Iris pigment epithelial cell (primary cell): ENCODE measurements at places on chromosomes 13 and 19.
A peak's percentile ranks its signal among the peaks of the same experiment; 100 is the strongest.

GRCh38 chr13:20566468-20566897 lies 474 bp upstream of the IFT88 start:
- peak; percentile 81 for DNase-seq

DNA sequence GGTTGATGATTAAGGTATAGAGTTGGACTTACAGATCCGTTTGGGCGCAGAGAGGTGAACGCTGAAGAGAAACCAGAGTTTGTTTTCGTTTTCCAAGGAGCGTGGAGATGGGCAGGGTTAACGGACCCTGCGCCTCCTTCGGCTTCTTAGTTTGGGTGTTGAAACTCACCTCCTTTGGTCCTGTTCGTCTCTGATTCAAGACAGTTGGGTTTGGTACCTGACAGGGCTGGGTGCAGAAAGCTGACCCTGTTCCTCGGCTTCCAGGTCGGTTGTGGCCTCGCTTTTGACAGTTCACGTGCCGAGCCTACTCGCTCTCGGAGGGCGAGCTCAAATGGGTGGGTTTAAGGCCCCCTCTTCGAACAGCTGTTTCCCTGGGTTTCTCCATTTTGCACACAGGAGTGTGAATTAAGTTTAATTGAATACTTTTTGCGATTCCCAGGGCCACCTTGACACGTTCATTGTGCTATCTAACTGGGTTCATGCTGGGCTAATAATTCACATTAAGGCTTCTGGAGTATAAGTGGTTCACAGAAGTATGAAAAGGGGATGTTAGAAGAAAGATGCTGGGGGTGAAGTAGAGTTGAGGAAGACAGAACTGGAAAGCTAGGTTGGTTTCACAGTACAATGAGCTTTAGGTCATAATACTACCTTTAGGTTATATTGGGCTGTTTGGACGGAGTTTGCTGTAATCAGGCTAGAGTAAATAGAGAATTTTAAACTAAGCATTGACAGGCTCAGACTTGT lies 638 bp downstream of the USPL1 start:
- no peak for DNase-seq

DNA sequence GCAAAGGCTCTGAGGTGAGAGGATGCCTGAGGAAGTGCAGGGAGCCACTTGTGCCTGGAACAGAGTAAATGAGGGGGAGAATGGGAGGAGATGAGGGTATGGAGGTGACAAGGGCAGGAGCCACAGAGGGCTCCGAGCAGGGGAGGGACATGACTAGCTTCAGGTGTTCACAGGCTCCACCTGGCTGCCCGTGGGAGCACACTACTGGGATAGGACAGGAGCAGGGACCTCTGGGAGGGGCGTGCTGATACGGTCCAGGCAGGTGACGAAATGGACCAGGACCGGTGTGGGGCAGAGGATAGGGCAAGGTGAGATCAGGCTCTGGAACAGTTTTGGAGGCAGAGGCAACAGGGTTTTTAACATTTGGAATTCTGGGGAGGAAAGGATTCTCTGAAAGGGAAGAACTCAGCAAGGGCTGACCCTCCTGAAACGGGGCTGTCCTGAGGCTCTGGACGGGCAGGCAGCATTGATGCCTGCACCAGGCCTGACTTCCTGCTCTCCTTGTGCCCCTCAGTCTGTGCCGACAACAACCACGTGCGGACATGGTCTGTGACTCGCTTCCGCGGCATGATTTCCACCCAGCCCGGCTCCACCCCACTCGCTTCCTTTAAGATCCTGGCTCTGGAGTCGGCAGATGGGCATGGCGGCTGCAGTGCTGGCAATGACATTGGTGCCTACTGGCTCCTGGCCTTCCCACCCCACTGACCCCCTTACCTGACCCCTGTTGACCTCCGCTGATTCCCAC lies 11.6 kb downstream of the SHKBP1 start:
- DNase-seq: peak; percentile 61

DNA sequence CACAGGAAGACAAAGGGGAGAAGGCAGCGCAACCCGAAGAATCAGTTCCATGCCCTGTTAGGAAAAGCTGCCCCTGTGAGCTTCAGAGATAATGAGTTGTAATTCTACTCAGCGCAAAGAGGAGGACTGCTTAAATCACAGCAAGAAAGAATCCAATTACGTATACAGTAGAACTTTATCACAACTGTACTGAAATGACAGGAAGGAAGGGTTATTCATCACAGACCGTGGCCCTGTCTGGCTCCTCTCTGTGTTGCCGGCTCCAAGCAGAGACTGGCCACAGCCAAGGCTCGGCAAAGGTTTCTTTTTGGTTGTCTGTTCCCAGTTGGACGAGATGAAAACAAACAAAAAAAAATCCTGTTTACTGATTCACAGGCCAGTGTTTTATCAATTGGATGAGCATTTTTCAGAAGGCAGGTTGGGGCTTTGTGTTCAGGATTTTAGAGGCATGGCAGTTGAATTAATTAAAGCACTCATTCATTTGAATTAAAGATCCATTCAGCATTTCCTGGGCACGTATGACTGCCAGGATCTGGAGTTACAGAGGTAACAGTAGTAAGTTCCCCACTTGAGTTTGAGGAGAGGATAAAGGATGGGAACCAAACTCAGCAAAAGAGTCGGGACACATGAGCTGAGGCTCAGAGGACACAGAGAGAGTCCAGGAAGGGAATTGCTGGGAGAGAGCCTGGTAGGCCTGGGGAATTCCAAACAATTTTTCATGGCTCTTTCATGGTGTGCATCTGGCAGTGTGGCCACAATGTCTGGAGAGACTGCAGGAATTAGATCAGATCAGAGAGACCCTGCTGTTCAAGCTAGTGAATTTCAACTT lies 341.0 kb downstream of the DNAJC15 start:
- DNase-seq: peak; percentile 86

DNA sequence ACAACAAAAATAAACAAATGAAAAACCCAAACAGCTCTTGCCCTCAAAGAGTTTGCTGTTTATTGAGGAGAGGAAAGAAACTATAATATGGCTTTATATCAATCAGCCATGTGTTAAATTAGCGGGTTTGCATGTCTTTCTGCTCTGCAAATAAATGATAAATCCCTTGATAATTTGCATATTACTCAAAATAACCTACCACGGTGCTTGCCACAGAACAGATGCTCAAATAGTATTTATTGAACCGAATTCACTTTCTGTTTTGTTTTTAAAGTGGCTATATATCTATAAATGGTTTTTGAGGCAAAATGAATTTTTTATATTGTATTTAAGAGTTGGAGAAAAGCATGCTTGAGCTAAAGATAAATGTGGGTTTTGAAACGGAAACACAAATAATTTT lies 428.1 kb downstream of the ITGBL1 start:
- DNase-seq: no peak
